ENCODE measurements at places on chromosomes 13 and 19.

GRCh38 chr19:46066471-46066870, 25.7 kb upstream of the IGFL4 start:
- DNase-seq: no peak

DNA sequence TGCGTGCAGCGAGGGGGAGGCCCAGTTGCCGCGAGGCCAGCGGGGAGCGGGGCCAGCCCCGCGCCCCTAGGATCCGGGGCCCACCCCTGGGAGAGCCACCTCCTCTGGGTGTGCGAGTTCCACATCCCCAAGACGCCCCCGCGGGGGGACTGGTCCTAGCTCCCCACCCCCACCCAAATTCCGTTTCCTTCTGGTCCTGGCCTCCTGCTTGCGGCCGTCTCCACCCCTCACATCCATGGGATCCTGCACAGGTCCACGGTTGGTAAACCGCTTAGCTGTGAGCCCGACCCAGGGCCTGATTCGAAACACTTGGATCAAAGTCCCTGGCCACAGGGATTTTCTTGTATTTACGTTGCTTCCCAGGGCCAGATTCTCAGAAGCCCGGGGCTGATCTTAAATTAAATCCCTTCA, 324 bp upstream of the FBXO17 start:
- DNase-seq: no peak

DNA sequence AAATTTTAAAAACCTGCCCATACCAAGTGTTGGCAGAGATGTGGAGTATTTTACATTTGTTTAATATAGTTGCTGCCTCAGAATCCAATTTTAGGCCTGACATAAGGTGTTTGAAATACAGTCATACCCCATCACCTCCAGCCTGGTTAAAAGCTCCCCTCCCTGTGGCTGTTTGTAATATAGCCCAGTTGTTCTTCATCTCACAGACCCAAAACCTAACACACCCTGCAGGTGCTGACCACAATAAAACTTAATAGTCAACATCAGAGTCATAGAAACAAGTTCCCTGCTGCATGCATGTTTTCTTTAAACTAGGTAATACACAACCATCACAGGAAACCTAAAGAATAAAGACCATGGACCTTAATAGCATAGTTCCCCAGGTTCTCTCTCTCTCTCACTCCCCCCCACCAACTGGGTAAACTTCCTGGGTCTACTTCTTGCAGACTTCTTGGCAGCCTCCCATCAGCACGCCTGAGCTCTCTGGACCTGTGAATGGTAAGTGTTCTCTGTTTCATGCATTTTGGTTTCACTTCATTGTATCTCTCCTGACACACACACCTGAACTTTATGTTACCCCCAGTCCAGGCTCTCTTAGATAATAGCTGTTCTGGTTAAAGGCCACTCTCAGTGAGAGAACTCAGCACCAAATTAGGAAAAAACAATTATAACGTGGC, 1369.9 kb downstream of the EFNB2 start:
- DNase-seq: no peak

- DNase-seq: no peak
Observed at GRCh38 chr19:52665529-52665928, 27.4 kb upstream of the ZNF83 start.

DNA sequence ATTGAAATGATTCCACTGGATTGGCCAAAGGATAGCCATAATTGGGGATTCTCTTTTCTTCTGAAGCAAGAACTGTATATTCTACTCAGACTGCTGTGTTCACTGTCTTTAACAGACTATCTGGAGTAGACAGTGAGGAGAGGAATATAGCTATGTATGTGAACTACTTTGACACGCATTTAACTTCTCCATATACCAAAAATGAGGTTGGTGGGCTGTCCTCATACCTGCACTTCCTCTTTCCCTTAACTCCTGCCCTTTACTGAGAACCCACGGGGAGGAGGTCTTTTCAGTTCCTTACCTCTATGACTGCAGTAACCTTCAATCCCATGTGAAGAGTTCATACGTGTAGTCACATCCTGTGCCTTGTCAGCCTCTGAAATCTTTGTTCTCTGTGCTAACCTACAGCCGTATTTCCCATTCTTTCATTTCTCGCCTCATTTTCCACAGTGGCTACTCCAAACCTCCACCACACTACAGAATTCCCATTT, 305.8 kb downstream of the MTUS2 start:
- no peak for DNase-seq

GRCh38 chr19:29644210-29644609, 21.1 kb upstream of the PLEKHF1 start:
- no peak for DNase-seq

DNA sequence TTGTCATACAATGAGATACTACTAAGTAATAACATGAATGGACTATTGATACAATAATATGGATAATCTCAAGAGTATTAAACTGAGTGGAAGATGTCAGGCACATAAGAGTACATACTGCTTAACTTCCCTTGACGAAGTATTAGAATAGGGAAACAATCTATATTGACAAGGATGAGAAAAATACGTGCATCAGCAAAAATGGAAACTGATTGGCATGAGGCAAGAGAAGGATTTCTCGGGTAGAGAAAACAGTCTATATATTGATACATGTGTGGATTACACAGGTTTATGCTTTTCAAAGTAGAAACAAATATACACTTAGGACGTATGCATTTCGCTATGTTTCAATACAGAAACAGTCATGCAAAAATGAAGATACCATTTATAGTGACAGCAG, 57.4 kb downstream of the PRR20E start:
- no peak for DNase-seq

GRCh38 chr13:59545007-59545406, 618.7 kb downstream of the DIAPH3 start:
- DNase-seq: no peak

- no peak for DNase-seq
Observed at GRCh38 chr19:52258426-52258825, 11.0 kb upstream of the ZNF766 start.

GRCh38 chr19:3653865-3654513, 27.4 kb upstream of the CACTIN start:
- DNase-seq: no peak

GRCh38 chr19:51366389-51367254, 434 bp upstream of the ETFB start:
- DNase-seq: peak; percentile 85

DNA sequence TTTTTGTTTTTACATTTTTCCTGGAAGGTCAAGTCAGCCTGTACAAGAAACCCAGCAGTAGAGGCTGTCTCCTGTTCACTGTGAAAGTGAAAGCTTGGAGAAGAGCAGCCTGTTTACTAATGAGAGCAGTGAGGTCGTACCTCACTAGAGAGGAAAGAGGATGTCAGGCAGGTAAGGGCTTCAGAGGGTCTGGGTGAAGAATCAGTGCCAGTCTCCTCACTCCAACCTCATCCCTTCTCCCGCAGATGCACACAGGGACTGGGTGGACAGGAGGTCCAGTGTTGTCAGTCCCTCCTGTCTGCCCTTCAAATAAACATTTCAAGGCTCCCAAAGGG, 462.5 kb downstream of the KLF5 start:
- DNase-seq: no peak

DNA sequence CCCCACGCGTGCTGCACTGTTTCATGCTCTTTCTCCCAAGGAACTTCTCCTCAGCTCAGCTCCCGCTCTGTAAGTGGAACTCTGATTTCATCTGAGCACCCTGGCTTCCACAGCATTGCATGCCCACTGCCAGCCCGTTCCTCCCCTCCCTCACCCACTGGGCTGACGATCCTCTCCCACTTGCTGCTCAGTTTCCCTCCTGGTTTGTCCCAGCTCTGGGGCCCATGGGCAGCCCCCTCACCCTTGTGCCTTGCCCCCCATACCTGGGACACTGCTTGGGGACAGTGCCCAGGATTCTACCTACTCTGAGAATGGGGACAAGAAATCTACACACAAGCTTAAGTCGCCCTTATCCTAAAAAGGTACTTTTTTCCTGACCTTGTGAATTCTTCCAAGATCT, 115.9 kb upstream of the C1QTNF9B start:
- DNase-seq: no peak

DNA sequence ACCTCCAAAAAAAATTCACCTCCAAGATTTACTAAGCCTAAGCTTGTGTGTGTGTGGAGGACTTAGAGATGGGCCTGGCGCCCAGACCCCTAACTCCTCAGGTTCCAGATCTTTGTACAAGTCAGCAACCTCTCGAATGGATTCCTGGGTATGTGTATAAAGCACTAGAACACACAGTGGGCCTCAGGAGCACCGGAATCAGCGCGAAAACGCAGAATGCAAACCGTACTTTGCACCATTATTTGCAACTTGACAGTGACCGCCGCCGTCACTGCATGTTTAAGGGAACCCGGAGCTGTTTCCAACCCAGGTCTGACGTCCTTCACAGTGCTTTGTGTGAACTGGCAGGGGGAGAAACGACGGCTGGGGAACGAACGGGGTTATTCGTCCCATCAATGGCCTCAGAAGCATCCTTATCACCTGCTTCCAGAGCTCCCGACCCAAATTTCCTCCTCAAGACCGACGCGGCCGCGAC, 688 bp downstream of the ZNF606 start:
- no peak for DNase-seq

- DNase-seq: no peak
Observed at GRCh38 chr13:44713788-44714469, 137.8 kb upstream of the TSC22D1 start.

GRCh38 chr13:76009267-76009890, 373.2 kb downstream of the LMO7 start:
- no peak for DNase-seq

DNA sequence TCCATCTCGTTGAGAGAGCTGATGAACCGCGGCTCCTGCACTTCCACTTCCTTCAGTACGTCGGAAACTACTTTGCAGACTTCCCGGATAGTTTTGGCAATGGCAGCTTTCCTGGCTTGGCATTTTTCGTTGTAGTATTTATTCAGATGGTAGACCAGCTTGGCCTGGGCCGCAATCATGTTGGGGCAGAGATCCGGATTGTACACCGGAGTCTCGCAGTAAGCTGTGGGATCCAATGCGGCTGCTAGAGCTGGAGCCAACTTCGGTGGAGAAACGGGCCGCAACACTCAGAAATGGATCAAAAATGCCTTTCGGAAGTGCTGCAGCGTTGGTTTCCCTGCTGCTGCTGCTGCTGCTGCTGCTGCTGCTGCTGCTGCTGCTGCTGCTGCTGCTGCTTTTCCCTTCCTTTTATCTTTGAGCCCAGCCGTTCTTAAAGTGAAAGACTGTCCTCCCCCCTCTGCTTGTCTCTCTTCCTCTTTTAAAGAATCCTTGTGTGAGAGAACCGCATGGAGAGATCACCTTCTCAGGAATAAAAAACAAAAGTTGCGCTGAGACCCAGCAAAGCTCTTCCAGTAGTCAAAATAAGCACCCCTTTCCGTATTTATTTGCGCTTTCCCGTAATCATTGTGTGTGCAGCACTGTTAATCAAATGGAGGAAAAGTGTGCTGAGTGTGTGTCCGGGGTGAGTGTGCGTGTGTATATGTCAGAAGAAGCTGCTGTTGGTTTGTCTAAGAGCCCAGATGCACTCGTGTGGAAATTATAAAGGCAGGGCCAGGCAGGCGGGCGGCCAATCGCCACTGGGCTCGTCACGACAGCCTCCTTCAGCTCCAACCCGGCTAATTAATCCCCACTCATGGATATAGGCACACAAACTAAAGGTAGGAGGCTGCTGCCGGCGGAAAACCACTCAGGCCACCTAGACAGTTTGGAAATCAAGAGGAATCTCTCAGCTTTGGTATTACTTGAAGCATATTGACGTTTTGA, at the start of gene MAB21L1:
Gene MAB21L1 (minus strand): TSS at position 730 of the 984 bp plus-strand sequence. CDS start 551 bp downstream, at position 179.
- no peak for DNase-seq

- DNase-seq: no peak
Observed at GRCh38 chr13:110575322-110576069, 14.0 kb upstream of the RAB20 start.

GRCh38 chr13:81498969-81499368, 1158.0 kb upstream of the SPRY2 start:
- DNase-seq: no peak

DNA sequence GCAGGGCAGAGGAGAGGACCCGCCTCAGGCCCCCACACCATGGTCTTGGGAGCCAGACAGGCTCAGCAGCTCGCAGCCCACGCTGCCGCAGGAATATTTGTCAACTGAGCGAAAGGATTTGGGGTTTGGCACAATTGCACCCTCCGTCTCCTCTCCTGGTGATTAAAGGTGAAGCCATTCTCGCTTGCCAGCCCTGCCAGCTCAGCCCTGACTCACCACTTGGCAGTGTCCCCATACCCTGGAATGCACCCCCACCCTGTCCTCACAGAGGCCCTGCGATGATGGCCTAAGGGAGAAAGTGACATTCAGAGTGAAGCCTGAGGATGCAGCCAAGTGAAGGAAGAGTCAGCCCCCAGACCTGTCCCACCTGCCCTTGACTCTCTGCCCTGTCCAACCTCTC, 18.8 kb downstream of the CYTH2 start:
- DNase-seq: no peak

- no peak for DNase-seq
Observed at GRCh38 chr13:23558675-23559536, 11.3 kb upstream of the TNFRSF19 start.

DNA sequence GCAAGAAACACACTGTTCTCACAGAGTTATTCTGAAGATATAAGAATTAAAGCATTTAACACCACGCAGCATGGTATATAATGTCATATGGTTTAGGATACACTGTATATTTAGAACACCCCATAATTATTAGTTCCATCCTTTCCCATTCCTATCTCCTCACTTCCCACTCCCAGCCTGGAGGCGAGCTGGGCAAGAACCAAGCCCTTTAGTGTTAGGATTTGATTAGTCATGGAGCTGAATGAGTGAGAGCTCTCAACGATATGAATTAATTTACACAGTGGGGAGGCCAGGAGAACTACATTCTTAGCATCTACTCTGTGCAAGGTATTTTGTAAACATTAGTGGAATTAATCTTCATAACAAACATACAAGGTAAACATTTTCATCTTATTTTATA, 934.3 kb downstream of the DIAPH3 start:
- DNase-seq: no peak

GRCh38 chr13:57588639-57589038, 42.9 kb upstream of the PCDH17 start:
- no peak for DNase-seq

- DNase-seq: no peak
Observed at GRCh38 chr13:110628477-110628793, 13.1 kb downstream of the NAXD start.

- DNase-seq: peak; percentile 70
Observed at GRCh38 chr19:13154911-13155471, 4.8 kb downstream of the IER2 start.

- DNase-seq: no peak
Observed at GRCh38 chr13:70203661-70204229, 95.5 kb upstream of the KLHL1 start.

DNA sequence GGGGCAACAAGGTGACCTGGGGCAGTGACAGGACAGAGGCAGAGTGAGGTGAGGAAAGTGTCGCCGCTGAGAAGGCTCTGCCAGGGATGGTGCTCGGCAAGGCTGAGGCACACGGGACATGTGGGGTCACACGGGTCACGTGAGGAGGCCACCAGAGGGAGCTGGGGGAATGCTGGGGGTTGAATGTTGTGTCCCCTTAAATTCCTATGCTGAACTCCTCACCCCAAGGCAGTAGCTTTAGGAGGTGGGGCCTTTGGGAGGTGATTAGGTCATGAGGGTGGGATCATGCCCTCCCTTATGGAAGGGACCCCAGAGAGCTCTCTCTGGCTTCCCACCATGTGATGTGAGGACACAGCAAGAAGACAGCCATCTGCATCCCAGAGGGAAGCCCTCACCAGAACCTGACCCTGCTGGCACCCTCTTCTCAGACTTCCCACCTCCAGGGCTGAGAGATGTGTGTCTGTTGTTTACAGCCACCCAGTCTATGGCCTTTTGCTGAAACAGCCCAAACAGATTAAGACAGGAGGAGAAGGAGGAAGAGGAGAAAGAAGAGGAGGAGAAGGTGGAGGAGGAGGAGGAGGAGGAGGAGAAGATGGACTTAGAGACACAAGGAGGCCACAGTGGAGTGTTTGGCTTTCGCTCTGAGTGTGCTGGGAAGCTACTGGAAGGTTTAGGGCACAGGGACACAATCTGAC, 35.4 kb downstream of the RFX2 start:
- DNase-seq: no peak
